ENCODE measurements at places on chromosomes 4 and X. TPM values are rescaled to one million over a fixed set of nuclear protein-coding genes. Genes with fewer than 3 reads are reported as not detected.

NHSL2 gene
- 9.3 TPM for total RNA-seq

AFM gene
- total RNA-seq = 10.0 TPM

PDE6B gene
- 29.0 TPM for total RNA-seq

MAGEB17 gene
- not detected for total RNA-seq

GPR143 gene
- total RNA-seq = 7.8 TPM

GAGE12J gene
- total RNA-seq = not detected

UGT2B15 gene
- not detected for total RNA-seq

CSAG1 gene
- not detected for total RNA-seq

WDR45 gene
- 44.8 TPM for total RNA-seq

MTMR8 gene
- total RNA-seq = 2.2 TPM

KCNE5 gene
- total RNA-seq = 6.5 TPM

FAM236A gene
- total RNA-seq = not detected

EPGN gene
- 0.88 TPM for total RNA-seq

GSX2 gene
- not detected for total RNA-seq

LUZP4 gene
- total RNA-seq = not detected

GPR173 gene
- total RNA-seq = 13.7 TPM

FABP2 gene
- total RNA-seq = not detected

RIBC1 gene
- total RNA-seq = 3.9 TPM

BMPR1B gene
- total RNA-seq = 23.2 TPM

HSFX1 gene
- 1.7 TPM for total RNA-seq

PI4K2B gene
- 11.2 TPM for total RNA-seq

INTU gene
- total RNA-seq = 20.6 TPM

GPRASP1 gene
- 15.5 TPM for total RNA-seq

GAGE13 gene
- total RNA-seq = not detected

IL9R gene
- total RNA-seq = 0.12 TPM

SPANXN4 gene
- not detected for total RNA-seq

UBA6 gene
- 37.9 TPM for total RNA-seq

SSX2 gene
- not detected for total RNA-seq

SATL1 gene
- 0.35 TPM for total RNA-seq

UCP1 gene
- total RNA-seq = not detected

PTPN13 gene
- 117 TPM for total RNA-seq

CAPN6 gene
- total RNA-seq = 38.8 TPM

GPC4 gene
- 23.4 TPM for total RNA-seq

KLHL4 gene
- total RNA-seq = 4.9 TPM

CRLF2 gene
- 0.35 TPM for total RNA-seq

OPN1MW3 gene
- not detected for total RNA-seq

ARAP2 gene
- 17.4 TPM for total RNA-seq

MUC7 gene
- not detected for total RNA-seq

RTL5 gene
- 10.6 TPM for total RNA-seq

SLC26A1 gene
- total RNA-seq = 9.4 TPM

FRAS1 gene
- total RNA-seq = 125 TPM

FAM133A gene
- total RNA-seq = not detected

ATP2B3 gene
- total RNA-seq = 0.12 TPM

Measured in metanephros (tissue), 2 donors.